Neural progenitor cell (in vitro differentiated cells): ENCODE measurements at places on chromosomes 11 and 22.

DNA sequence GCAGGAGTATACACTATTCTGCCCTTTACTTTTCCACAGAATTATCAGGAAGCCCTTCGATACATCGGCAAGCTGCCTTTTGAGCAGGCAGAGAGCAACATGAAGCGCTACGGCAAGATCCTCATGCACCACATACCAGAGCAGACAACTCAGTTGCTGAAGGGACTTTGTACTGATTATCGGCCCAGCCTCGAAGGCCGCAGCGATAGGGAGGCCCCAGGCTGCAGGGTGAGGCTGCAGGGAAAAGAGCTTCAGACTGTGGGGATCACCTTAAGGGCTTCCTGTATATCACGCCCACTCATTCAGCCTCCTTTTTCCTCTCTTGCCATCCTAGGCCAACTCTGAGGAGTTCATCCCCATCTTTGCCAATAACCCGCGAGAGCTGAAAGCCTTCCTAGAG, 6.8 kb upstream of the HMBS start:
- no peak for DNase-seq

DNA sequence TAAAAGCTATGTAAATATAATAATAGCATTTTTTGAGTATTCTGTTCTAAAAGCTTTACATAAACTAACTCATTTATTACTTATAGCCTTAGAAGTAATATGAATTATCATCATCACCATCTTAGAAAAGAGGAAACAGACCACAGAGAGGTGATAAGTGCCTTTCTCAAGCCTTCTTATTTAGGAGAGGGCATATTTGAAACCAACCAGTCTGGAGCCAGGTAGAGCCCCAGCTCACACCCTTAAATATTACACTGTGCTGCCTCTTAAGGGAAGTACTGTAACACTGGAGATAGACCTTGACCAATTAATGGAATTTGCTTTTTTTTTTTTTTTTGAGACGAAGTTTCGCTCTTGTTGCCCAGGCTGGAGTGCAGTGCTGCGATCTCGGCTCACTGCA, 2.3 kb downstream of the BCO2 start:
- DNase-seq: no peak

DNA sequence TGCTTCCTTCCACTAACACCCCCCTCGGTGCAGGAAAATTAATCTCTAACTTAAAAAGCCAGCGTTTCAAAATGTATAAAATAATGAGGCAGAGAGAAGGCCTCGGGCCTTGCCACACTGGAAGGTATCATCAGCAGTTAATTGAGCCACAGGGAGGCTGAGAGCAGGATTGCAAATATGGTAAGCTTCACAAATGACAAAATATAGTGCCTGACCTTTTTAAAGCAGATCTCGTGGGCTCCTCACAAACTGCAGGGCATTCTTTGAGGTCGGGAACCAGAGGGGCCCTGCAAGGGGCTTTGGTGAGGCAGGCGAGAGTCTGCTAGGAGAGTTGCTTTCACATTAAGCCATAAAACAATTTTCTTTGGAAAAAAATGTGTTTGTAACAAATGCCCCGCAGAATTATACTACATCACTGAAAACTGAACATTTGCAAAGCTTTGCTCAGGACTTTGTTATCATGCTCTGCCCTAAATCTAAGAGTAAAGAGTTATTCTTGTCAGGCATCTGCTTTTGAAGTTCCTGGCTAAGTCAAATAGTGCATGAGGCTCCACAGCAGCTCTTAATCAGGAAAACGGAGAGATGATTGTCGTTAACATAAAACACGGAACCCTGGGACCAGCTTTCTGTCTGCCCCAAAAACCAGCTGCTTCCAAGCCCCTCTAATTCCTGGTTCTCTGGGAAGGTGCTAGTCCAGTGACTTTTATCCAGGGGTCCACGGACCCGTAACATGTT, 61.4 kb upstream of the SYT13 start:
- DNase-seq: peak; percentile 42

- peak; percentile 81 for DNase-seq
Observed at GRCh38 chr11:69700278-69701140, 3.3 kb downstream of the FGF19 start.

DNA sequence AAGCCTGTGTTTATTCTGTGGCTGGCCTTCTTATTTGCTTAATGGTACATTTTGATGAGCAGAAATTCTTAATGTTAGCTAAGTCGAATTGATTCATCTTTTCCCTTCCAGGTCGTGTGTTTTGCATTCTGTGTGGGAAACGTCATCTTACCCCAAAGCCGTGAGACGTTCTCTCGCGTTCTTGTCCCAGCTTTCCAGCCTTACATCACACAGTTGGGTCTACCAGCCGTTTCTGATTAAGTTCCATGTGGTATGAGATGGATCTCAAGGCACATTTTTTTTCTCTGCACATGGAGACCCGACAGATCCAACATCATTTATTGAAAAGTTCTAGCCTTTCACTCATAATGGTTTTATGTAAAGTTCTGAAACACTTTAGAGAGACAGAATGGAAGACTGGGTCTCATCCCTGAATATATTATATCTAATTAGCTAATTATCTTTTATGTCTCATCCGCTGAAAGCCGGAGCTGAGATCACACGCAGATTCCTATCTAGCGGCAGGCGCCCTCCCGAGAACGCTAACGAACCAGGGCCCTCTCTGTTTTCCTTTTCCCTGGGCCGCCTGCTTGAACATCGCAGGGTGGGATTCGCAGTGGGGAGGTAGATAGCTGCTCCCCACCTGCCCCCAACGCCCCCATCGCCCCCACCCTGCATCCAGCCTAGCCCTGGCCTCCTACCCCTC, 1162.2 kb downstream of the BRD1 start:
- no peak for DNase-seq

GRCh38 chr11:117239295-117239694, 6.8 kb downstream of the RNF214 start:
- DNase-seq: no peak

DNA sequence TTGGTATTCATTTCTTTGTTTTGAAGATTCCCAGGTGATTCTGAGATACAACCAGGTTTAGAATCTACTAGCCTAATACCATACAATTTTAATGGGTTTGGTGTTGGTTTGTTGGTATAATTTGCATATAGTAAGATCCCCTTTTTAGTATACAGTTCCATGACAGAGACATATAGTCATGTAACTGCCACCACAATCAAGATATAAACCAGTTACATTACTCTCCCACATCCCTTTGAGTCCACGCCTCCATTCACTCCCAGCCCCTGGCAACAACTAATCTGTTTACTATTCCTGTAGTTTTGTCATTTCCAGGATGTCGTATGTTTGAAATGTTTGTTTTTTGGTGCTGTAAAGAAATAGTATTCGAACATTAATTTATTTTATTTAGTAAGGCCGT, 4.3 kb downstream of the ASRGL1 start:
- no peak for DNase-seq

- DNase-seq: peak; percentile 34
Observed at GRCh38 chr22:17213976-17214375, 5.3 kb downstream of the ADA2 start.

GRCh38 chr11:108913204-108913603, 248.3 kb downstream of the DDX10 start:
- DNase-seq: peak; percentile 45

- DNase-seq: no peak
Observed at GRCh38 chr22:42966497-42966896, 48.5 kb downstream of the PACSIN2 start.
